ENCODE measurements at places on chromosomes 3 and 15. TPM values are rescaled to one million over a fixed set of nuclear protein-coding genes. Genes with fewer than 3 reads are reported as not detected.

Gene TGM5
- total RNA-seq = 0.28 TPM

DNA sequence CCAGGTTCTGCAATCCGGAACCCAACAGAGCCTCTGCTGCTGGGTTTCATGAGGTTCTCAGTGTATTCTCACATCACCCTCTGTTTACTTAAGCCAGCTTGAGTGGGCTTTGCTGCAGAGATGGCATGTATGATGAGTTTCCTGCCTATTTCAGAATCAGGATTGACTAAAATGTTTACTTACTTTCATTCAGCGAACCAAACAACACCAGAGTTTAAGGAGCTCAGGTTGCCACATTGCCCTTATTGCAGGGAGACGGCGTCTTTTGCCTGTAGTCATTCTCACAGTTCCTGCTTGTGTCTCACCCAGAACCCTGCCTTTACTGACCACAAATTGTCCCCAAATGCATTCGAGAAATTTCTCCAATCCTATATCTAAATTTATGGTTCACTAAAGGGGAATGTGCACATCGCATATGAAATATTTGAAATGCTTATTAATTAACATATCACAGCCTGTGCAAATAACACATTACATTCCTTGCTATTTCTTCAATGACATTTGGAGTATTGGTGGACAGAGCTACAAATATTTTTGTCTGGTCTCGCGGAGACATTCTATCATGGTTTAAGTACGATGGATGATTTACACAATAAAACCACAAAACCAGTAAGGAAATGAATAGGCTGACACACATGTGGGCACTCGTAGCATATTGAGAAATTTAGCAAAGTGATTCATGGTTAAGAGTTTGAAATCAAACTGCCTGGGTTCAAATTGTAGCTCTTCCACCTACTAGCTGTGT, 377.2 kb upstream of the CFAP20DC start:
- H3K27ac ChIP-seq = peak overlapping the region; percentile 45
- no peak for DNase-seq
- H3K36me3 ChIP-seq = no peaks in the 10 kb centered on the region
- peaks cover 2% of the 10 kb centered on the region for H3K27me3 ChIP-seq
- H3K4me1 ChIP-seq = peaks cover 60% of the 10 kb centered on the region

GRCh38 chr15:87732976-87733375, 523.6 kb downstream of the NTRK3 start:
- no peak overlapping the region for H3K4me3 ChIP-seq
- peaks cover 8% of the 10 kb centered on the region for H3K4me1 ChIP-seq
- no peaks in the 10 kb centered on the region for H3K36me3 ChIP-seq
- no peak for DNase-seq
- no peak overlapping the region for H3K27ac ChIP-seq
- H3K27me3 ChIP-seq = no peaks in the 10 kb centered on the region

Gene GOLGA6D
- total RNA-seq = not detected

DNA sequence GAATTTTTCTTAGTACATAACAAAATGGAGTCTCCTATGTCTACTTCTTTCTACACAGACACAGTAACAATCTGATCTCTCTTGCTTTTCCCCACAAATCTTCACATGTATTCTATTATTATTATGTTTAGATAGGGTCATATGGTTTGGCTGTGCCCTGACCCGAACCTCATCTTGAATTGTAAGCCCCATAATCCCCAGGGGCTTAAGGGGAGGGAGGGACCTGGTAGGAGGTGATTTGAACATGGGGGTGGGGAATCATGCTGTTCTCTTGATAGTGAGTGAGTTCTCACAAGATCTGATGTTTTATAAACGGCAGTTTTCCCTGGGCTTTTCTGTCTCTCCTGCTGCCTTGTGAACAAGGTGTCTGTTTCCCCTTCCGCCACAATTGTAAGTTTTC, 86.7 kb upstream of the SELENOK start:
- no peaks in the 10 kb centered on the region for H3K4me1 ChIP-seq
- no peak overlapping the region for H3K4me3 ChIP-seq
- no peak overlapping the region for H3K27ac ChIP-seq
- H3K27me3 ChIP-seq = no peaks in the 10 kb centered on the region
- H3K36me3 ChIP-seq = peaks cover 2% of the 10 kb centered on the region

DNA sequence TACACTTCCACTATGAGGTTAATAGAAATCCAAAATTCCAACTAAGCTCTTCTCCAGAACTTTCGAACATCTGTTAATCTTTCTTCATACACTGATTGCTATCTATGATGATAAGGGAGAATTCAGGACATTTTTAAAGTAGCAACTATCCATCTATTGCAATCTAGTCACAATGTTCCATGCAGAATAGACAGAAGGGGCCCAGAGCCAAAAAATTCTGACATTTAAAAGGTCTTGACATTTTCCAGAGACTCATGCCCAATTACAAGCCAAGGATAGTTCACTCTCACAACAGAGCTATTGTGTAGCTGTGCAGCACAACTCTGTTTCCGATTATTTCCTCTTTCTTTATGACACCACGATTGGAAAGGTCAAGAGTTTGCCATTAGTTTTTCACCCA, 999.7 kb upstream of the ALCAM start:
- no peak overlapping the region for H3K4me3 ChIP-seq
- DNase-seq = no peak
- no peaks in the 10 kb centered on the region for H3K36me3 ChIP-seq
- H3K27ac ChIP-seq = no peak overlapping the region
- H3K4me1 ChIP-seq = no peaks in the 10 kb centered on the region

GRCh38 chr3:18252578-18252977, 172.6 kb downstream of the SATB1 start:
- peaks cover 11% of the 10 kb centered on the region for H3K27me3 ChIP-seq
- H3K27ac ChIP-seq = no peak overlapping the region
- no peak overlapping the region for H3K4me3 ChIP-seq

Gene MB21D2
- total RNA-seq = 21.0 TPM

GRCh38 chr3:178551916-178552321, 15.7 kb downstream of the KCNMB2 start:
- no peaks in the 10 kb centered on the region for H3K27me3 ChIP-seq
- no peak for DNase-seq
- H3K36me3 ChIP-seq = no peaks in the 10 kb centered on the region
- no peak overlapping the region for H3K27ac ChIP-seq
- H3K4me3 ChIP-seq = no peak overlapping the region

Gene GOLGA8J
- not detected for total RNA-seq

- no peak overlapping the region for H3K4me3 ChIP-seq
- H3K36me3 ChIP-seq = peaks cover 8% of the 10 kb centered on the region
- H3K27me3 ChIP-seq = no peaks in the 10 kb centered on the region
- H3K27ac ChIP-seq = no peak overlapping the region
Measured at GRCh38 chr15:64515196-64515595, 54.8 kb downstream of the ZNF609 start.

GRCh38 chr3:114469070-114469469, 175.2 kb downstream of the TIGIT start:
- no peaks in the 10 kb centered on the region for H3K36me3 ChIP-seq
- H3K4me1 ChIP-seq = no peaks in the 10 kb centered on the region
- no peak for DNase-seq
- no peak overlapping the region for H3K4me3 ChIP-seq

Gene SIN3A
- total RNA-seq = 96.1 TPM

- no peak for DNase-seq
- H3K4me3 ChIP-seq = no peak overlapping the region
- peaks cover 8% of the 10 kb centered on the region for H3K36me3 ChIP-seq
- peaks cover 6% of the 10 kb centered on the region for H3K4me1 ChIP-seq
Measured at GRCh38 chr3:16419640-16420241, 93.8 kb downstream of the RFTN1 start.

DNA sequence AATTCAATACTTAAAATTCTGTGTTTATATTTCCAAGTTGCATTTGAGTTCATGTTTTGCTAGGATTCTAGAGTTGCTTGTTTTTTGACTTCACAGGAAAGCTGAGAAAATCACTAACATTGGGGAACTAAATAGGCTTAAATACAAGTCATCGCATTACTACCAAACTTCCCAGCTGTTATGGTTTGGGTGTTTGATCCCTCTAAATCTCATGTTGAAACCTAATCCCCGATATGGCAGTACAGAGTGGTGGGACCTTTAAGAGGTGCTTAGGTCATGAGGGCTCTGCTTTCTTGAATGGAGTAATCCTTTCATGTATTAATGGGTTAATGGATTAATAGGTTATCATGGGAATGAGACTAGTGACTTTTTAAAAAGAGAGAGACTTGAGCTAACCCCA, 77.2 kb upstream of the ARPP21 start:
- no peak overlapping the region for H3K4me3 ChIP-seq
- no peaks in the 10 kb centered on the region for H3K27me3 ChIP-seq
- H3K27ac ChIP-seq = no peak overlapping the region
- H3K4me1 ChIP-seq = no peaks in the 10 kb centered on the region
- no peak for DNase-seq

GRCh38 chr15:85475317-85475701, 94.9 kb downstream of the AKAP13 start:
- H3K36me3 ChIP-seq = peaks cover 10% of the 10 kb centered on the region
- no peak overlapping the region for H3K4me3 ChIP-seq
- no peaks in the 10 kb centered on the region for H3K27me3 ChIP-seq
- DNase-seq = no peak
- H3K4me1 ChIP-seq = peaks cover 42% of the 10 kb centered on the region
- no peak overlapping the region for H3K27ac ChIP-seq

GRCh38 chr3:170081079-170081741, 43.4 kb downstream of the GPR160 start:
- H3K27me3 ChIP-seq = no peaks in the 10 kb centered on the region
- no peak overlapping the region for H3K4me3 ChIP-seq
- H3K4me1 ChIP-seq = peaks cover 5% of the 10 kb centered on the region
- DNase-seq = no peak
- no peak overlapping the region for H3K27ac ChIP-seq

DNA sequence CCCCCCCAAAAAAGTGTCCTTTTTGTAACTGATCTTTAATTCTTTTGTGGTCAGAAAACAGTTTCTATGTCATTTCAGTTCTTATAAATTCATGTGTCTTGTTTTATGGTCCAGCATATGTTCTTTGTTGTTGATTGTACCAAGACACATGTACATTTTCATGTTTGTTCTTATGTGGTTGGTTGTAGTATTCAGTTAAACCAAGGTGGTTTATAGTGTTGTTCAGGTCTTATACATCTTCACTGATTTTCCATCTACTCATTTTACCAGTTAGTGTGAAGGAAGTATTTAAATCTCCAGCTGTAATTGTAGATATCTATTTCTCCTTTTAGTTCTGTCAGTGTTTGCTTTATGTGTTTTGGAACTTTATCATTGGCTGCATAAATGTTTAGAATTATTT, 24.0 kb downstream of the MEF2A start:
- no peak for DNase-seq
- H3K27me3 ChIP-seq = no peaks in the 10 kb centered on the region
- H3K4me3 ChIP-seq = no peak overlapping the region
- H3K36me3 ChIP-seq = peaks cover 39% of the 10 kb centered on the region

- H3K27me3 ChIP-seq = no peaks in the 10 kb centered on the region
- H3K27ac ChIP-seq = no peak overlapping the region
- no peak overlapping the region for H3K4me3 ChIP-seq
- no peaks in the 10 kb centered on the region for H3K36me3 ChIP-seq
- DNase-seq = no peak
Measured at GRCh38 chr3:55564726-55565125, 77.6 kb upstream of the WNT5A start.

Gene UBR1
- total RNA-seq = 41.8 TPM

Gene SNAPC5
- total RNA-seq = 17.2 TPM

Gene IGSF10
- not detected for total RNA-seq

DNA sequence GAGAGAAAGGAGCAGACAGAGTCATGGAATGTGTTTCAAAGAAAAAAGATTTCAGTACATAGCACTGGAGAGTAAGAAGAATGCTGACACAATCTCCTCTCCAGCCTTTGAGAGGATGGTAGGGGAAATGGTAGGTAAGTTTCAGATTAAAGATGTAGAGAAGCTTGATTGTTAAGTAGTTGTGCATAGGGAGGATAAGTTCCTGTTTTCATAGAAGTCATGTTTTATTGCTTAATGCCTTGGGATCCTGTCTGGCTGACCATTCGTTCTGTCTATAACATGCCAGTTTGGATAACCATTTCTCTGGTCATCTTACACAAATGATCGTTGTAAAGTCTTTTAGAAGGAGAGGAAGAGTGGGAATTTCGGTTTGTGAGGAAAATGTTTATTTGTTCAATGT, 95.7 kb upstream of the IGSF10 start:
- H3K4me1 ChIP-seq = no peaks in the 10 kb centered on the region
- no peak overlapping the region for H3K27ac ChIP-seq
- H3K4me3 ChIP-seq = no peak overlapping the region
- no peaks in the 10 kb centered on the region for H3K36me3 ChIP-seq
- peaks cover 2% of the 10 kb centered on the region for H3K27me3 ChIP-seq

DNA sequence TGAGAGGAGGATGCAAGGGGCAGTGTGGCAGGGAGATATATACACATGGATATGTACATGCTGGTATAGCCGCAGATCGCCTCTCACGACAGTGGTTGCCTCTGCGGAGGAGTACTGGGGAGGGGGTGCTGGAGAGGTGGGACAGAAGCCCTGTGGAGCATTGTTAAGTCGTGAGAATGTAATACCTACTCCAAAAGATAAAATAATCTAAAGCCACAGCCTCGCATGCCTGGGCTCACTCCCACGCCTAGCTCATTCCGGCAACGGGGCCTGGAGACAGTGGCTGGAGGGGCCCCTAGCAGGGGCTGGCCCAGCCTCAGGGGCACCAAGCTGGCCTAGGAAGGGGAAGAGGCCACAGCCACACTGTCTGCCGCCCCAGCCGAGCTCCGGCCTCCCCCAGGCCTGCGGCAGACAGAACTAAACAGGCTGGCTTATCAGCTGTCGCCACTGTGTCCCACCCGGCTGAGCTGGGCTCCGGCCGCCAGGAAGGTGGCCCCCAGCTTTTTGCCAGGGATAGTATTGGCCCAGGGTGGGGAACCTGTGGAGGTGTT, 65.1 kb upstream of the LCTL start:
- H3K27ac ChIP-seq = no peak overlapping the region
- no peaks in the 10 kb centered on the region for H3K36me3 ChIP-seq
- no peak for DNase-seq
- H3K4me3 ChIP-seq = no peak overlapping the region
- no peaks in the 10 kb centered on the region for H3K27me3 ChIP-seq
- H3K4me1 ChIP-seq = no peaks in the 10 kb centered on the region

- peaks cover 13% of the 10 kb centered on the region for H3K36me3 ChIP-seq
- H3K4me3 ChIP-seq = no peak overlapping the region
- no peaks in the 10 kb centered on the region for H3K27me3 ChIP-seq
- no peak for DNase-seq
- H3K4me1 ChIP-seq = no peaks in the 10 kb centered on the region
Measured at GRCh38 chr3:179726075-179726699, 73.3 kb downstream of the USP13 start.

- no peaks in the 10 kb centered on the region for H3K4me1 ChIP-seq
- H3K27me3 ChIP-seq = peaks cover 6% of the 10 kb centered on the region
- no peak for DNase-seq
- no peak overlapping the region for H3K4me3 ChIP-seq
Measured at GRCh38 chr3:53949541-53949940, 57.9 kb upstream of the SELENOK start.

DNA sequence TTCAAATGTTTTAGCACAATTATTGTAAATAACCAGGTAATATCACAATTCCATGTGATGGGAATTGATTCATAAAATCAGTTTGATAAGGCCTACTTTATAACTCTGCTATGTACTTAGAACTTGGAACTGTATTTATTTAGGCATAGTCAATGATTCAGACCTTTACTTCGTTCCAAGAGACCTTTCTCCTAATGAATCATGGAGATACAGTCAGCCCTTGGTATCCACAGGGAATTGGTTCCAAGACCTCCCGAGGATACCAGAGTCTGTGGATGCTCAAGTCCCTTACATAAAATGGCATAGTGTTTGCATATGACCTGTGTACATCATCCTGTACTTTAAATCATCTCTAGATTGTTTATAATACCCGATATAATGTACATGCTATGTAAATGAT, 60.8 kb upstream of the UMPS start:
- DNase-seq = no peak
- no peak overlapping the region for H3K4me3 ChIP-seq
- H3K36me3 ChIP-seq = peaks cover 7% of the 10 kb centered on the region
- no peak overlapping the region for H3K27ac ChIP-seq
- no peaks in the 10 kb centered on the region for H3K27me3 ChIP-seq

Gene GP9
- not detected for total RNA-seq

All from activated CD4-positive, alpha-beta memory T cell treated with anti-CD3 and anti-CD28 coated beads, Interleukin-2, amount 10 ng/mL, durations not matched to agents 7 days and 5 days (primary cell).